ENCODE measurements at places on chromosomes 5 and 9. TPM values are rescaled to one million over a fixed set of nuclear protein-coding genes. Genes with fewer than 3 reads are reported as not detected.
A peak's percentile ranks its signal among the peaks of the same experiment; 100 is the strongest.

The SPINK13 gene
- 0.45 TPM for polyA plus RNA-seq

The OMD gene
- polyA plus RNA-seq: 2.7 TPM

The SELENOP gene
- polyA plus RNA-seq: 166 TPM

The SLC45A2 gene
- polyA plus RNA-seq: 0.65 TPM

The NTRK2 gene
- 14.5 TPM for polyA plus RNA-seq

The SAPCD2 gene
- polyA plus RNA-seq: 3.9 TPM

The CEP72 gene
- 3.6 TPM for polyA plus RNA-seq

The DDX4 gene
- 0.23 TPM for polyA plus RNA-seq

The NME5 gene
- 0.68 TPM for polyA plus RNA-seq

The WDR38 gene
- polyA plus RNA-seq: 0.15 TPM

The GMCL2 gene
- not detected for polyA plus RNA-seq

DNA sequence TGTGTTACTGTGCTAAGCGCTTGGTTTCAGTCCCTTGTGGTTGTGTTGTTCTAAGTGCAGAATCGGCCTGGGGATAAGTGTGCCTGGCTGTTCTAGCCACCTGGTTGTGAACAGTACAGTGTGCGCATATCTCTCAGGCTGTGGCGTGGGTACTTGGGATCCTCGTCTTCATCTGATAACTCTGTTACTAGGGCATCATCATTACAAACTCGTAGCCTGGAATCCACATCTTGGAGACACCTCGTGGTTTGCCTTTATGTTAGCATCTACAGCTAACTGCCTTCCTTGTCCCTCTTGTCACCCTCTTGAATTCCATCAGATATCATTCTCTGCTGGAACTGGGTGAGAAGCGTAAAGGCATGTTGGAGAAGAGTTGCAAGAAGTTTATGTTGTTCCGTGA is 41.5 kb downstream of the SPTAN1 start:
- no peak for DNase-seq

- DNase-seq: no peak
These were observed 655 bp downstream of the TOR4A start for GRCh38 chr9:137278061-137278701.

DNA sequence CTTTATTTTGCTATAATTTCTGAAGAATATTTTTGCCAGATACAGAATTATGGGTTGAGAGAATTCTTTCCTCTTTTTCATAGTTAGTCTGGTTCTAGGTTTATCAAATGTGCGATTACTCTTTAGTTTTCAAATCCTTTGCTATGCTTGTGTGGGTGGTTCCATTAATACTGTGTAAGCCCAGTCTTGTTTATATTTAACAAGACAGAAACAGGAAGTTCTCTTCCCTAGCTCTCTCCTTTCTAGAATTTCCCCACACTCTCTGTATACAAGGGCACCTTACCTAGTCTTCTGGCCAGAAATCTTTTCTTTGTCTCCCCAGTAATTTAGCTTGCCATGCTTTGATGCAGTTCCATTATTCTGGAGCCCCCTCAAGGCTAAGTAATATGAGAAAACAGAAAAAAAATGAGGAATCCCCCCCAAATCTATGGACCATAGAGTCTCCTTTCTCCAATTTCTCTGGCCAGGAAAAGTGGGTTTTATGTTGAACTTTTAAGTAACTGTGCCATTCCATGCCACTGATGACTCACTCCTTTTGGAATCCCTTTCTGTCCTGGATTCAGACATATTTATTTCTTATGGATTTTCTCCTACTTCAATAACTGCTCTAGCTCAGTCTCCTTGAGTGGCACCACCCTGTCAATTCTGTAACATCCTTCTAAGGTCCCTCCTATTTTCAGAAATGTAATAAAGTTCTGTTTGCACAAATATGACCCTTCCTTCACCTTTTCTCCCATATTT is 1714.1 kb downstream of the EFNA5 start:
- no peak for DNase-seq

GRCh38 chr9:71929791-71930440 is 18.5 kb downstream of the C9orf85 start:
- no peak for DNase-seq

GRCh38 chr9:26326563-26326962 is 566.0 kb downstream of the CAAP1 start:
- peak; percentile 71 for DNase-seq

GRCh38 chr5:100505984-100506670 is 29.0 kb upstream of the FAM174A start:
- peak; percentile 18 for DNase-seq

DNA sequence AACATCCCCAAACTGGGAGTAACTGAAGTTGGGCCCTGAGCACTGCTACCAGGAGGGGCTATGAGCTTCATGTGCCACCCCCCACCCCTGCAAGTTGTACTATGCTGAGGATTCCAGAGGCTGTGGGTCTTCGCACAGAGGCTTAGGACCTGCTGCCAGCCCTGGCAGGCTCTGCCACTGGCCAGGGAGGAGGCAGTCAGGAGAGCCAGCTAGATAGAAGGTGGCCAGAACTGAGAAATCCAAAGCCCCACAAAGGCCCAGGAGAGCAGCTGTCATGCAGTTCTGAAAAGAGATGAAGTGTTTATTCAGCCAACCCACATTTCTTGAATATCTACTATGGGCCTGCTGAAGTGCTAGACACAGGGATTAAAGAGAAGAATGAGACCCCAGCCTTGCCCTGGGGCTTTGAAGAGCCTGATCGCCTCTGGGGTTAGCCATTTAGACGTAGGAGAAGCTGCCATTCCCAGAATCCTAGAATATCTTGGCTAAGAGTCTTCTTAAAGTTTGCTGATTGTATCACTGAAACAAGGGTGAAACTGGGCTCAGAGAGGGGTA is 1.4 kb downstream of the ALAD start:
- no peak for DNase-seq

GRCh38 chr9:116945817-116946216 is 258.7 kb downstream of the TRIM32 start:
- DNase-seq: peak; percentile 3

DNA sequence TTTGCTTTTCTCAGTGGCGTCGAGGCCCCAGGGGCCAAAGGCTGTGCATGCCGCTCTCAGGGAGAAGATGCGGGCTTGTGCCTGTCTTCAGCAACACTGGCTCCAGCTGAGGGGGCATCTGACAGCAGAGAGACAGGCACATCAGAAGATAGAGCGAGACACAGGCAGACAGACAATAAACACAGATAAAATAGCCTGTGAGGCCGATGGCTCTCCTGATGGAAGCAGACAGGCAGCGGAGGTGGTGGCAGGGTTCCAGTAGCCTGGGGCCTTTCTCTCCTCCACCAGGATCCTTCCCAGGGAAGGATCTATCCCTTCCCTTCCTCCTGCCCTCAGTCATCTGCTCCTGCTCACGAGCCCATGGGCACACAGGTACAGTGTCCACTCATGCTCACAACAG is 16.6 kb upstream of the UNC5A start:
- DNase-seq: no peak

DNA sequence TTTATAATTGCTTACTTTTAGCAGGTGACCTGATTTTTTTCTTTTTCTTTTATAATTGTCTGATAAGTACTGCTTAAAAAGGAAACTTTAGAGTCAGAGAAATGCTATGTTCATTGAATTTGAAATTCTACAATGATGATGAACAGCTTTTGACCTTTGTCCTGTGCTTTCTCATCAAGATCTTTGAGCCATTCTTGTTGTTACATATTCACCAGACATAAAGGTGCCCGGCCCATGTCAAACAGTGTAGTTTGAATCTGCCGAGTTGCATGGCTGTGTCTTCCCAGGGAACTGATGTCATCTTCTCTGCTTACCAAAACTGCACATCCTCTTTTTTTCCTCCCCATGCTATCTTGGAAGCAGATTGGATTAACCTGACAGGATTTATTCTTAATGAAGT is 163.6 kb downstream of the LRRC70 start:
- DNase-seq: no peak

DNA sequence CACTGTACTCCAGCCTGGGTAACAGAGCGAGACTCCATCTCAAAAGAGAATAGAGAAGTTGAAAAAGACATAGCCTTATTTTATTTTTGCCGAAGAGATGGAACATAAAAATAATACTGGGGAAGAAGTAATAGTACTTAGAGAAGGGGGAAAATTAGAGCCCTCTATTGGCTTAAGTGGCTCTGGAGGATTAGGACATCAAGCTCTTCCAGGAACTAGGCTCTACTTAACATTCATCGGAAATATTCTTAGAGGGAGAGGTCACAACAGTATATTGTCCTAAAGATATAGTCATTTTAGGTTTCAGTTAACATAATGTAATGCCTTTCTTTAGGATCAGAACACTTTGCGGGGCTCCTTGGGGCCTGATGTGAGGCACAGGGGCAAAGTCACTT is 86.0 kb upstream of the PLPP1 start:
- no peak for DNase-seq

- no peak for DNase-seq
These were observed 157.7 kb upstream of the SLC12A2 start for GRCh38 chr5:127925916-127926315.

- no peak for DNase-seq
These were observed 136.5 kb downstream of the MEF2C start for GRCh38 chr5:88746438-88746882.

DNA sequence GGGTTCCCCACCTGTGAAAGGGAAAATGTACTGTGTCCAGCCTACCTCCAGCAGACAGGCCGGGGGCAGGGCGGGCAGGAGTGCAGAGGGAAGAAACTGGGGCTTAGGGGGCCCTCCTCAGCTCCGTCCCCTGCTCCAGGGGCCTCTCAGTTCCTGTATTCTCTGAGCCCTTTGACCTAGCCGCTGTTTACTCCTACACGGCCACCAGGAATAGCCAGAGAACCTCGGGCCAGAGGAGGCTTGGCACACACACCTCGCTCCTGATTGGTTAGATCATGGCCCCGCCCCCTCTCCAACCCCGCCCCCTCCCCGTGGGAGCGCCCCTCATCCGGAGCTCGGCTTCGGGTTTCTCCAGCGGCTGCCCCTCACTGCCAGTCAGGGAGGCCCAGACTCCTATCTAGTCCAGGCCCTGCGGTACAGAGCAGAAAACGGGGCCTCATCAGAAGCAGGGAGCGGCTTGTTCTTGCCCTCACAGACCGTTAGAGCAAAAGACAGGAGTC is 2.2 kb downstream of the ST6GALNAC6 start:
- peak; percentile 67 for DNase-seq

DNA sequence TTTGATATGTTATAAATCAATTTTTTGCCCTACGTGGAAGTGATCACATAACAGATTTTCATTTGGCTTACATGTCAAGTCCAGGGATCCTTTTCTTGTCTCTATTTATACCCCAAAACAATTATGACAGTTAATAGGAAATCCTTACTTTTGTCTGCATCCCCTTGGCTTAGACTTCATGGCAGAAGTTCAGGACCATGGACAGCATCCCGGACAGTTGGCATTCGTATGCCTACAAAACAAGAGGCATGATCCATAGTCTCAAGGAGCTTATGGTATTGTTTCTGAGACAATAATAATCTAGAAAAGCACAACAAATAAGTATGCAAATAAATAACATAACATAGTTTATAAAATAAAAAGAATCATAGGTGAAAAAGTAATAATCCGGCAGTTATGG is 214.3 kb upstream of the GRIA1 start:
- DNase-seq: peak; percentile 17

- no peak for DNase-seq
These were observed 39.8 kb upstream of the TLE1 start for GRCh38 chr9:81729135-81729534.

GRCh38 chr9:34690983-34691935 is at the start of gene CCL19:
TSS of gene CCL19 (minus strand) at chr9:34691276. CDS start at chr9:34691139, 137 bp downstream.
- no peak for DNase-seq

DNA sequence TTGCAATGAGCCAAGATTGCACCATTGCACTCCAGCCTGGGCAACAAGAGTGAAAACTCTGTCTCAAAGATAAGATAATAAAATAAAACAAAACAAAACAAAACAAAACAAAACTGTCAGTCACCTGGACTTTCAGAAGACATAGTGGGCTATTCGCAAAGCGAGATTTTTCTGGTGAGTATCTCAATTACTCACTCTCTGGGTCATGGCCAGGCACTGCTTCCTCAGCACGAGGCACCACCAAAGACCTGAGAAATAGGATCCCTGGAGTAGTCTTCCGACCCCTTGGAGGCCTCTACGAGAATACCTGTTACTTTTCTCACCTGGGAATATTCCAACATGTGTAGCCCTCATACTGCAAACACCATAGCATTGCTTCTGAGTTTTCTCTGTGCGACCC is 201.7 kb upstream of the ZNF618 start:
- DNase-seq: no peak

DNA sequence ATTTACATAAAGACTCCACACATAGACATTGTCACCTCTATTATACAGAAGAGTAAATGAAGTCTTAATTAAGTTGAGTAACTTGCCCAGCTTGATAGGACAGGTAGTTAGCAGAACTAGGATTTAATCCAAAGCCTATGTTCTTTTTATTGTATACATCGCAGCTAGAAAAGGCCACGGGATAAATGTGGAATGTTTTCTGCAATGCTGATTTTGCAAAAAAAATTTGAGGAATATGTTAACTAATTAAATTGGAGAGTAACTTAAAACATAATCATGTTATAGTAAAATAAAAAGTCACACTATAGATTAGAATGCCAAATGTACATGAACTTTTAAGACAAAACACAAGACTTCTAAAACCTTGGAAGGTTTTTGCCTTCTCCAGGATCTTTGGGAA is 41.1 kb downstream of the POLK start:
- DNase-seq: no peak

- no peak for DNase-seq
These were observed 628 bp downstream of the HOMER1 start for GRCh38 chr5:79513308-79513703.

GRCh38 chr5:56482363-56482762 is 249.2 kb upstream of the ANKRD55 start:
- no peak for DNase-seq

DNA sequence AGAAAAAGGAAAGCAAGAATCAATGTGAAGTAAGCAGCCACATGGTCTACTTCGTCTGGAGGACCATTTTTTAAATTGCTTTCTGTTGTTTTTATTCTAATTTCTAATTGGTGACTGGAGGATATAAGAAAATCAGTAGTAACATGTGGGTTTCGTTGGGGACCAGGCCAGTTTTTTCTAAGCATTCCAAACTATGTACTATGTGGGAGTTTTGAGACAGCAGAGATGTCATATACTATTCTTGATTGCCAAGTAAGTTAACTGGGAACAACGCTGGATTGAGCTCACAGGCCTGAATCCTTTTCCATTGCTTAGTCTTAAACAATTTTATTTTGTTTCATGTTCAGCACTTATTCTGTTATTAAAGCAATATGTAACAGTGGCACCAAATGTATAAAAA is 225.7 kb downstream of the TMEM167A start:
- DNase-seq: peak; percentile 34

DNA sequence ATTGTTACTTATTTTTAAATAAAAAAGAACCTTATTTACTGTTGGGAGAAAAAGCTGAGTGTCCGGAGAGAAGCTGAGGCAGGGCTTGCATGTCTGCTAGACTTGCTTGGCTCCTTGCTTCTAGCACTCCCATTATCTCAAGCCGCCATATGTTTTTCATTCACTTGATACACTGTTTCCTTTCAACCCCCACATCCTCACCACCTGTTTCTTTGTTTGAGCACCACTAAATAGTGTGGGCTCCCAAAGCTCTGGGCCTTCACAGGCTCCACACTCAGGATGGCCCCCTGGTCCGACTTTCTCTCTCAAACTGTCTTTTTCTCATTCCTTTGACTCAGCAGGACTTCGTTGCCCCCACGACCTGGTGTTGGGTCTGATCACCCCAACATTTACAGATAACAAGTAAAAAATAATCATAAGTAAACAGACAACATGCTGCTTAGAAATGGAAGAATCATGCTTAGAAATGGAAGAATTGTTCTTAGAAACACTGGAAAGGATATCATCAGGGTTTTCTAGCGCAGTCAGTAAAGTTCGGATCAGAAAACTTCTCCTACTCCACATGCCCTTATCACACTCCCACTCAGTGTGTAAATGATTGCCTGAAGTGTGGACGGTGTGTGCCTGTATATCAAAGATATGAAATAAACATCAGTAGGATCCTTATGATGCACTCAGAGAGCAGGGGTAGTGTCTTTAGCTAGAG is 58.5 kb downstream of the APTX start:
- no peak for DNase-seq
